PC-3 (cell line): ENCODE measurements at places on chromosomes 16 and 17. TPM values are rescaled to one million over a fixed set of nuclear protein-coding genes. Genes with fewer than 3 reads are reported as not detected.

DNA sequence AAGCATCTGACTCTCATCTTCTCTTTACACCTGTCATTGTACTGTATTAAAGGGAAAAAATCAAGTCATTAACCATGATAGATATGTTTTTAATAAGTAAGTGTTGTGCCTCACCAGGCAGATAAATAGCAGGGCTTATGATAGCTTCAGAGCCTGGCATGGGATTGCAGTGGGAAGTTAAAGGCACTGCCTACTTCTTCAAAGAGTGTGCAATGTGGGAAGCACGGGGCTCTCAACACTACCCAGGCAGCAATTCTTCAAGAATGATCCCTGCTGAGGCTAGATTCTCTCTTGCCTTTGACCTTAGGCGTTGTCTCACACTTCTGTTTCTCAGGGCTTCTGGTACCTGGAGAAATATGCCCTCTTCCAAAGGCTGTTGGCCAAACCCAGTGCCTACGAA, 297.3 kb downstream of the MAF start:
- no peak for DNase-seq

DNA sequence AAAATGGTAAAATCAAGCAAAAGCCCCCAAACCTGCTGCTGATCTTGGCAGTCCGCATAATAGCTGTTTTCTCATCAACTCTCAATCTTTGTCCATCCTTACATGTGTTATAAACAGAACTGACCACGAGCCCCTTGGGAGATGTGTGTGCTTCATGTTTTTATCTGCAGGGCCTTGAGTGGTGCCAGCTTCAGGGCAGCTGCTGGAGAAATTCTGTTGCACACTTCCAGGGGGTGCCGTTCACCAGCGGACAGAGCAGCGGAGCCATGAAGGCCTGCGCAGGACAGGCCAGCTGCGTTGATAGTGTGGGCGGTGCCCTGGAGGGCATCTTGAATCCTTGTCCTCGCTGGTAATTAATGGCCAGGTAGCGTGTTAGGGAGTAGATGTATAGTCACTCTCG, 20.1 kb downstream of the MPRIP start:
- no peak for DNase-seq

GRCh38 chr17:17424552-17424951, 52.2 kb upstream of the MED9 start:
- no peak for DNase-seq

- no peak for DNase-seq
Measured at GRCh38 chr17:50225701-50226240, 24.3 kb upstream of the COL1A1 start.

SSH2 gene
- 8.5 and 11.8 TPM in 2 replicates for total RNA-seq
